ENCODE measurements at places on chromosomes 4 and X. TPM values are rescaled to one million over a fixed set of nuclear protein-coding genes. Genes with fewer than 3 reads are reported as not detected.

DNA sequence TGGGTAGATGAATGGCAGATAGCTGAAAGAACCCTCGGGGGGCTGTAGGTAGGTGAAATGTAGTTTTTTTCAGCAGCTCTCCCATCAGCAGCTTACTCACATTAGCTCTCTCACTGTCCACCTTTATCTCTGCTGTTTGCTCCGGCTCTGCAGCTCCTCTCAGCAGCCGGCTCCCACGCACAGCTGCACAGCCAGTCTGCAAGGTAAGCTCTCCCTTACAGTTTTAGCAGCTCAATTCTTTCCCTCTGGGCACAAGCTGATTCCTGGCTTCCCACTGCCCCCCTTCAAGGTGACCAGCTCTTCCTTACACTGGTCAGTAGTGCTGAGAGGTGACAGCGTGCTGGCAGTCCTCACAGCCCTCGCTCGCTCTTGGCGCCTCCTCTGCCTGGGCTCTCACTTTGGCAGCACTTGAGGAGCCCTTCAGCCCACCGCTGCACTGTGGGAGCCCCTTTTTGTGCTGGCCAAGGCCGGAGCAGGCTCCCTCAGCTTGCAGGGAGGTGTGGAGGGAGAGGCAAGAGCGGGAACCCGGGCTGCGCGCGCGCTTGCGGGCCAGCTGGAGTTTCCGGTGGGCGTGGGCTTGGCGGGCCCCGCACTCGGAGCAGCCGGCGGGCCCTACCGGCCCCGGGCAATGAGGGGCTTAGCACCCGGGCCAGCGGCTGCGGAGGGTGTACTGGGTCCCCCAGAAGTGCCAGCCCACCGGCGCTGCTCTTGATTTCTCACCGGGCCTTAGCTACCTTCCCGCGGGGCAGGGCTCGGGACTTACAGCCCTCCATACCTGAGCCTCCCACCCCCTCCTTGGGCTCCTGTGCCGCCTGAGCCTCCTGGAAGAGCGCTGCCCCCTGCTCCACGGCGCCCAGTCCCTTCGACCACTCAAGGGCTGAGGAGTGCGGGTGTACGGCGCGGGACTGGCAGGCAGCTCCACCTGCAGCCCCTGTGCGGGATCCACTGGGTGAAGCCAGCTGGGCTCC is 393.6 kb downstream of the CENPC start:
- DNase-seq: no peak

DNA sequence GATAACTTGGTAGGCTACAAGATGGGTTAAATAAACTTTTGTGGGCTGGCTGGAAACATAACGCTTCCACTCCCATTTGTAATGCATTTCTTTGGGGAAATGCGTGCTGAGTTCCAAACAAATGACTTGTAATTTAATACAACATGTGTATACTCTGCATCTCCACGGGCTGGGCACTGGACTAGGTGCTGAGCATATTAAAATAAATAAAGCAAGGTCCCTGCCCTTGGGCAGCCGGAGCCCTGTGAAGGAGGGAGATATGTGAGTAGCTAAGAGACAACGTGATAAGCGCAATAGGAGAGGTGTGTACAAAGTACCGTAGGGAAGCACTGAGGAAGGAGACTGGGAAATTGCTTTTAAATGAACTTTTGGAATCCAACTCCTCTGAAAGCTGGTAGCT is 147.2 kb upstream of the RBPJ start:
- DNase-seq: no peak

DNA sequence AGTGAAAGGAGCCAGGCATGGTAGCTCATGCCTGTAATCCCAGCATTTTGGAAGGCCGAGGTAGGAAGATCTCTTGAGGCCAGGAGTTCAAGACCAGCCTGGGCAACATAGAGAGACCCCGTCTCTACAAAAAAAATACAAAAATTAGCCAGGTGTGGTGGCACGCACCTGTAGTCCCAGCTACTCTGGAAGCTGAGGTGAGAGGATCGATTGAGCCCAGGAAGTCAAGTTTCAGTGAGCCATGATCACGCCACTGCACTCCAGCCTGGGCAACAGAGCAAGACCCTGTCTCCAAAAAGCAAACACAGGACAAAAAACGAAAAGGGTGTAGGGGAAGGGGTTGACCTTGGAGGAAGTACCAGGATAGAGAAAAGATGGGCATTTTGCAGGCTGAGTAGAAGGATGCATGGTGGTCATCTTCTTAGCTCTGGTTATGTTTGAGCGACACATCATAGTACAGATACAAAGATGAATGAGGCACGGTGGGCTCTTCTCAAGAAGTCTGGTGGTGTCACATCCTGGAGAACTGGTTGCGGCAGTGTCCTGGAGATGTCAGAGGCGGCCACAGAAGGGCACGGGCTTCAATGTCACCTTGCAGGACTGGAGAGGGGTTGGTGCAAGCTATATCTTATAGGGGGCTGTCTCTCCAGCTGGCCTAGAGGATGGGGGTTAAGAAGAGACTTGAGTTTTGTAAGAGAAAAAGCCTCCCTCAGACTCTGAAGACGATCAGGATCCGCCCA is 32.0 kb downstream of the SLC25A5 start:
- no peak for DNase-seq

DNA sequence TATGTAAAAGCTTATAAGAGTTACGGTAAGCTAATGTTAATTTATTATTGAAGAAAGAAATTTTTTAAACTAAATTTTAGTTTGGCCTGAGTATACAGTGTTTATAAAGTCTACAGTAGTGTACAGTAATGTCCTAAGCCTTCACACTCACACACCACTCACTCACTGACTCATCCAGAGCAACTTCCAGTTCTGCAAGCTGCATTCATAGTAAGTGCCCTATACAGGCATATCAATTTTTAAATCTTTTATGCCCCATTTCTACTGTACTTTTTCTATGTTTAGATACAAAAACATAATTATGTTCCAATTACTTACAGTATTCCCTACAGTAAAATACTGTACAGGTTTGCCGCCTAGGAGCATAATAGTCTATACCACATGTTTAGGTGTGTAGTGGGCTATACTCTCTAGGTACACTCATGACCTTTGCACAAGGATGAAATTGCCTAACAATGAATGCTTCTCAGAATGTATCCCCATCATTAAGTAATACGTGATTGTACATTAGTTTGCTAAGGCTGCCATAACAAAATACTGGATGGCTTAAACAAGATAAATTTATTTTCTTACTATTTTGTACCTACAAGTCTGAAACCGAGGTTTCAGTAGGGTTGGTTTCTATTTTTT is 333.8 kb upstream of the PCDH7 start:
- DNase-seq: no peak

- DNase-seq: no peak
These were observed 8.0 kb downstream of the ARMCX4 start for GRCh38 chrX:101493225-101493624.

- DNase-seq: no peak
These were observed 115.4 kb upstream of the ESX1 start for GRCh38 chrX:104370089-104370488.

- no peak for DNase-seq
These were observed 639.1 kb downstream of the GABRG1 start for GRCh38 chr4:45484740-45485139.

DNA sequence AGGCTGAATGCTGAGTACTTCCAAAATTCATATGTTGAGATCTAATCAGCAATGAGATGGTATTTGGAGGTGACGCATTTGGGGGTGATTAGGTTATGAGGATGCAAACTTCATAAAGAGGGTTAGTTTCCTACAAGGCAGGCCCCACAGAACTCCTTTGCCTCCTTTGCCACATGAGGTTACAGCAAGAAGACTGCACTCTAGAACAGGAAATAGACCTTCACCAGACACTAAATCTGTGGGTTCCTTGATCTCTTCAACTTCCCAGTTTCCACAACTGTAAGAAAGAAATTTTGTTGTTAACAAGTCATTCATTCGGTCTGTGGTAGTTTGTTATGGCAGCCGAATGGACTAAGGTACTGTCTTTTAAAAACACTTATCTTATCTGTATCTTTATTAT is 681.9 kb upstream of the HS3ST1 start:
- DNase-seq: no peak

FNIP2 gene
- total RNA-seq: not detected

FATE1 gene
- total RNA-seq: not detected

TLR10 gene
- total RNA-seq: 107 TPM

POLA1 gene
- 18.7 TPM for total RNA-seq
